ENCODE measurements at places on chromosomes 6 and 20.

DNA sequence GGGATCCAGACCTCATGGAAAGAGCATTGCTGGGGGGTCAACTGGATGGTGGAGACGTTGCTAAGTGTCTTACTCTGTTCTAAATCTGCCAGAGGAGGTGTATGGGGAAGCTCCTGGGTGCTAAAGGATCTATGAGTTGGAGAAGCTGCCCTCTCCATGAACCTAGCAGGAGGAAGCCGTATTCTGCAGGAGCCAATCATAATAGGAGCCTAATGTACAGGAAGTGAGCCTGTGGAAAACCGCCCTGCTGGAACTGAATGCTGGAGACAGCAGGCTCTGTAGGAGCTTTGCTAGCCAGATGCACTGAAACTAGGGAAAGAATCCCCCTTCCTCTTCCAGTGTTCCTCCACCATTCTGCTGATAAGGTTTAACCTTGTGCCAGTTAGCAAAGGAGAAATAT lies 10.9 kb downstream of the CASP8AP2 start:
- H3K27me3 ChIP-seq, result no peaks in the 10 kb centered on the region
- 0 out of 2 replicates have a peak, but pooled peaks cover 2% of the 10 kb centered on the region for H3K36me3 ChIP-seq
- no peak for DNase-seq
- no peak overlapping the region for H3K27ac ChIP-seq

DNA sequence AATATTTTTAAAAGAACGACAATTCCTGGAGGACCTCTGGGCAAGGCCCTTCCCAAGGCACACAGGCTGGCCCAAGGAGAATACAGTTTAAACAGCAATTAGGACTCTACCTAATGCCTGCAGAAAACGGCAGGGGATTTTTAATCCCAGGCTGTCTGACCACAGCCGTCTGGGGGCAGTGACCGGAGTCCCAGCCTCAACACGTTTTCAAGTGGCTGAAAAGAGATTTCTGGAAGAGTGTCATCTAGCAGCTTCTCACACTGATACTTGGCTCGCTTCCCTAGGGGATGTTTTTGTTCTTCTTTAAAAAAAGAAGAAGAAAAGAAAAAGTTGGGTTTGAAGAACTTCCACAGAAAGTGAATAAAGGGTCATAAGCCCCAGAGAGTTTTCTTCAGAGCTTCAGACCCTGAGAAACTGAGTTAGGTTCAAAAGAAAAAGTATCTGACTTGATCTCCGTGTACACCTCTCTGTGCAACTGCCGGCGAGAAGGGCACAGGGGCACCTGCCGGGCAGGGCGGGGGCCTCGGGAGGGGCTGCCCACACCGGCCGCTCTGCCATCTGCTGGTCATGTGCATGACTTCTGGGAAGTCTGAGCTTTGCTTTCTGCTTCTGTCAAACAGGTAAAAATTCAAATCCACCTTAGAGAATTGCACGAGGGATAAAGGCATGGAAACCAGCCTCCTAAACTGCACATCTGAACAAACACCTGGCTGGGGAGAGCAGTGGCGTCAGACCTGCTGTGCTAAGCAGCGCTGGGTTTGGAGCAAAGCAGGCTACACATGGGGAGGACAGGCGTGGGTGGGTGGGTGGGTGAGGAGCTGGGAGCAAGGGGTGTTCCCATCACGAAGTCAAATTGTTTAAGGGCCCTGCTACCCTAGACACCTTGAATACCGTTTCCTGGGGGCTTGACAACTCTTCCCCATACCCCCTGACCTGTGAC lies 33.0 kb downstream of the RRBP1 start:
- H3K27me3 ChIP-seq, result no peaks in the 10 kb centered on the region
- H3K27ac ChIP-seq, result no peak overlapping the region
- H3K4me1 ChIP-seq, result no peaks in the 10 kb centered on the region
- no peak overlapping the region for H3K4me3 ChIP-seq

DNA sequence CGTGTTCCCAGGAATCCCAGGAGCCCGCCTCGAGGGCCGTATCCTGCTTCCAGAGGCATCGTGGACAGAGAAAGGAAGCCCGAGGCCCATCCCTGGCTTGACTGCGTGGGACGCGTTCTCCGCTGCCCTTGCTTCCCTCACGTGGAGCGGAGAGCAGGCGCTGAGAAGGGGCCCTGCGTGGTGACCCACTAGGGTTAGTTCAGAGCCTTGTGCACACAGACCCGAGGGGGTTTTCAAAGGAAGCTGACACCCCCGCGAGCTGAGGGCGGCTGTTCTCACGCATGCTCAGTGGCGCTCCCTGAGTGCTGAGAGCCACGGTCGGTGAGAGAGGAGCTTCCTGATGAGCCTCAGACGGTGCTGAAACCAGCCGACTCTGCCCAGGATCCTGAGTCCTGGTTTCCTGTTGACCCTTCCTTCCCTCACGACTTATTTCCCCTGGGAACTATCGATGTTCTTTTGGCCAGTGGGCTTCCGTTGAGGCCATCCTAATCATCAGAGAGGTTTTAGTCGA lies 28.9 kb upstream of the CCR6 start:
- DNase-seq, result no peak
- H3K36me3 ChIP-seq, result no peaks in the 10 kb centered on the region
- no peak overlapping the region for H3K4me3 ChIP-seq
- no peak overlapping the region for H3K27ac ChIP-seq
- no peaks in the 10 kb centered on the region for H3K4me1 ChIP-seq

DNA sequence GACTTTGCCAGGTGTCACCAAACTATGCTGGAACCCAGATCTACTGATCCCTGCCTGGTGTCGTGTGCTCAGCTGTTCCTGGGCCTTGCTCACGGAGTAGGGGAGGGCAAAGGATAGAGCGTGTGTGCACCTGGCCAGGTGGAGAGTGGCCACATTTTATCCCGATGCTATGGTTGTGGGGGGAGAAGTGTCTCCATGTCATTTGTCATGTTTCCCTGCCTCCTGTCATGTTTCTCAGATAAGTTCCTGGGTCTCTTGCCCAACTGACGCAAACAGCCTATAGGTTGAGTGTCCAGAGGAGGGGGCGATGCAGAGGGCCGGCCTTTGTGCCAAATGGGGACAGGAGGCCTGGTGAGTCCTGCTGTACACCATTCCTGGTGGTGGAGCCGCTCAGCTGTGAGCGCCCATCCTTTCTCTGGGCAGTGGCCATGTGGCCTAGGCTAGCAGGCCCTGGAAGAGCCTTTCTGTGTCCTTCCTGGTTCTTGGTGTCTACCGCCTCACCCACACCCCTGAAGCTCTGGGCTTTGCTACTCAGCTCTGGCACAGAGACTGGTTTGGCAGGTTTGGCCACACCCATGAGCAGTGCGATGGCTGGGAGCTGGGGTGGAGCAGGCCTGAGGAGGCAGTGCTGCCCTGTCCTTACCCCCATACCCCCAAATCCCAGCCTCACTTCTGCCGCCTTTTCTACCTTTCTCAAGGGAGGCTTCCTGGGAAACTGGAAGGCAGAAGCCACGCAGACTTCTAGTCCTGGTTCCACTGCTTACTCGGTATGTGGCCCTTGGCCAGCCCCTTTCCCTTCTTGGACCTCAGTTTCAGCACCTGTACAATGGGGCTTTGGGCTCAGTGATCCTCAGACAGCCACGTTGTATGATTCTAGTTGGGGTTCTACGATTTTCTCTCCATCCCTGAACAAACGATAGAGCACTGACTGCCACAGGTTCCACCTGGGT lies 32.3 kb upstream of the EPB41L1 start:
- peak; percentile 74 for DNase-seq
- H3K4me3 ChIP-seq, result 0 out of 2 replicates have a peak overlapping the region, but pooled peaks have one; percentile 5
- H3K36me3 ChIP-seq, result no peaks in the 10 kb centered on the region
- H3K27ac ChIP-seq, result peak overlapping the region; percentile 77
- peaks cover 43% of the 10 kb centered on the region for H3K4me1 ChIP-seq
- no peaks in the 10 kb centered on the region for H3K27me3 ChIP-seq

GRCh38 chr6:48818052-48818412 lies 645.0 kb downstream of the MMUT start:
- no peaks in the 10 kb centered on the region for H3K4me1 ChIP-seq
- no peak overlapping the region for H3K4me3 ChIP-seq
- no peaks in the 10 kb centered on the region for H3K36me3 ChIP-seq
- H3K27ac ChIP-seq, result no peak overlapping the region
- no peak for DNase-seq

DNA sequence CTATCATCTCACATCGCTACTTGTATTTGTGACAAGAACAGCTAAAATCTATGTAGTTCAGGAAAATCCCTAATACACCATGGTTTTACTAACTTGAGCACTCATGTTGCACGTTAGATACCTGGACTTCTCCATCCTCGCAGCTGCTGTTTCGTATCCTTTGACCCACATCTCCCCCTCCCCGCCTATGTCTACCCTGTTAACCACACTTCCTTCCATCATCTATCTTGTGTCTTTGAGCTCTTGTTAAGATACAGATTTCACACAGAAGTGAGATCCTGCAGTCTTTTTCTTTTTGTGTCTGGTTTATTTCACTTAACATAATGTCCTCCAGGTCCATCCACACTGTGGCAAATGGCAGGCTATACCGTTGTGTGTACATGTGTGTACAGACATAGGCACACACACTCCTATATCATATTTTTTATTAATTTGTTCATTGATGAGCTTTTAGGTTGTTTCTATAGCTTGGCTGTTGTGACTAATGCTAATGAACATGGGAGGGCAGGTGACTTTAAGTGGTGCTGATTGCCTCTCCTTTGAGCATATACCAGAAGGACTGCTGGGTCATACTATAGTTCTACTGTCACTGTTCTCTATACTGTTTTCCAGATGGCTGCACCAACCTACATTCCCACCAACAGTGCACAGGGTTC lies 117.8 kb downstream of the WDR27 start:
- no peak for DNase-seq
- no peak overlapping the region for H3K27ac ChIP-seq
- no peaks in the 10 kb centered on the region for H3K27me3 ChIP-seq
- H3K4me3 ChIP-seq, result no peak overlapping the region
- H3K36me3 ChIP-seq, result no peaks in the 10 kb centered on the region

DNA sequence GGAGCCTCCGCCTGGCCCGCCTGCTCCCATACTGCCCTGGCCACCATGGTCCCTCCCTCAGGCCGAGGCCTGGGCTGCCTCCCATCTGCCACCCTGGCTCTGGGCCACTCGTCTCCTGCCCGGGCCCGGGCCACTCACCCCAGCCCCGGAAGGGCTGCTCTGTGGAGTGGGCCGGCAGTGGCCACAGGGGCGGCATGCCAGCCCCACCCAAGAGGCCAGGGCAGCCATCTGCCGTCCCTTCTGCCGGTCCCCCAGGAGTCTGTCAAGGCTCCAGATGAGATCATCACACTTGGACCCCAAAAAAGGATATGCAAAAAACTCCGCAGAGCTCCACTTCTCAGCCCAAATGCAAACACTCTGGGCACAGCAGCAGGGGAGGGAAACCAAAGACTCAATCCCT lies 23.8 kb upstream of the TLDC2 start:
- DNase-seq, result no peak
- no peak overlapping the region for H3K27ac ChIP-seq

DNA sequence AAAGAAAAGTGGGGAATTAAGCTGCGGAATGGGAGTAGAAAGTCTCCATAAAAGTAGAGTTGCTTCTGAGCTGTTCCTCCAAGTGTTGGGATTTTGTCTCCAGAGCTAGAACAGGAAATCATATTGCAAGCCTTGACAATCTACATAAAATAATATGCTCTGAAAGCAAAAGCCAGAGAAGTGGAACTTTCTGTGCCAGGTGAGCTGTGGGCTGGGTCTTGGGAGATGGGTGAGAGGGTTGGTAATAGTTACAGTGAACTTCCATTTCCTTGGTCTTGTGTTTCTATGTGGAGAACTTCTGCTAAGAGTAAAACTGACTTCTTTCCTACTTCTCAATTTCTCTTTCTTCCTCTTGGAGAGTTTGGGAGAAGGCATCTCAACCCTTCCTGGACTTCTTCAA lies 6.3 kb upstream of the HMGN4 start:
- DNase-seq, result no peak
- H3K27me3 ChIP-seq, result no peaks in the 10 kb centered on the region
- no peaks in the 10 kb centered on the region for H3K36me3 ChIP-seq

DNA sequence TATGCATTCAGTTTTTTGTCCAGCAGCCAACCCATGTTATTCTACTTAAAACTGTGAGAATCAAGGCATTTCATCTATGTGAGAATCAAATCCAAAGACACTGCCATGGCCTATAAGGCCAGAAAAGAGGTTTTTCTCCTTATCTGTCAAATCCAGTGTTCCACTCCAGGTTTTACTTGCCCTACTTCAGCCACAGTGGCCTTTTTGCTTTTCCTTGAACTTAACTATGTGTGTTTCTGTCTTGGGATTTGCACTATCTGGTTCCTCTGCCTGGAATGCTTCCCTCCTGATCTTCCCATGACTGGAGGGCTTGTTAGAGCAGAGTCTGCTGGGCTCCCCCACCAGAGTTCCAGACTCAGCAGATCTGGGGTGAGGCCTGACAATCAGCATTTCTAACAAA lies 113.1 kb upstream of the DOK5 start:
- H3K27me3 ChIP-seq, result peaks cover 17% of the 10 kb centered on the region
- H3K27ac ChIP-seq, result no peak overlapping the region
- no peak for DNase-seq
- no peaks in the 10 kb centered on the region for H3K4me1 ChIP-seq
- H3K4me3 ChIP-seq, result no peak overlapping the region
- no peaks in the 10 kb centered on the region for H3K36me3 ChIP-seq

- no peaks in the 10 kb centered on the region for H3K27me3 ChIP-seq
- H3K4me1 ChIP-seq, result no peaks in the 10 kb centered on the region
- no peak overlapping the region for H3K27ac ChIP-seq
- no peak overlapping the region for H3K4me3 ChIP-seq
- no peak for DNase-seq
Measured at GRCh38 chr6:44712353-44713111, 325.0 kb downstream of the CDC5L start.

DNA sequence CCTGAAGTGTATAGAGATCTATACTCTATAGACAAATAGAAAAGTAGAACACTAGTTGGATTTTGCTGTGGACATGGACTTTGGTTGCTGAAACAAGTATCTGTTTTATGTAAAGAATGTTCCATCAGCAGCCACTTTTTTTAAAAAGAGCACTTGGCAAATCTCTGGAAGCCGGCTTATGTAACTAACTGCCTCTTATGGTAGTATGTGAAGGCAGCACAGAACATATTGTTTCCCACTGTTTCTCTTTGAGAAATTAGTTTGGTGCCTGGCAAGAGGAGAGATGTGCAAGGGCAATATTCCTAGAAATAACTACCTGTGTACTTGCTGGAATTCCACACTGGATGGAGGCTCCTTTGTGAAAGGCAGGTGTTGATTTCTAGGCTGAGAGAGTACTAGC lies 242.3 kb upstream of the PREP start:
- no peaks in the 10 kb centered on the region for H3K27me3 ChIP-seq
- no peaks in the 10 kb centered on the region for H3K36me3 ChIP-seq
- no peak for DNase-seq
- no peaks in the 10 kb centered on the region for H3K4me1 ChIP-seq
- H3K27ac ChIP-seq, result no peak overlapping the region

- no peaks in the 10 kb centered on the region for H3K4me1 ChIP-seq
- no peak overlapping the region for H3K4me3 ChIP-seq
Measured at GRCh38 chr6:109738255-109738654, 47.2 kb downstream of the FIG4 start.

GRCh38 chr20:37977338-37977737 lies 55.9 kb downstream of the TTI1 start:
- no peak for DNase-seq
- H3K27me3 ChIP-seq, result no peaks in the 10 kb centered on the region
- no peak overlapping the region for H3K27ac ChIP-seq
- no peaks in the 10 kb centered on the region for H3K36me3 ChIP-seq
- H3K4me1 ChIP-seq, result no peaks in the 10 kb centered on the region
- H3K4me3 ChIP-seq, result no peak overlapping the region

GRCh38 chr20:45051204-45052060 lies 49.5 kb downstream of the KCNS1 start:
- H3K36me3 ChIP-seq, result no peaks in the 10 kb centered on the region
- DNase-seq, result no peak
- no peaks in the 10 kb centered on the region for H3K27me3 ChIP-seq
- H3K4me1 ChIP-seq, result no peaks in the 10 kb centered on the region
- no peak overlapping the region for H3K4me3 ChIP-seq

GRCh38 chr20:37777988-37778659 lies 84.3 kb downstream of the CTNNBL1 start:
- H3K27me3 ChIP-seq, result no peaks in the 10 kb centered on the region
- no peaks in the 10 kb centered on the region for H3K4me1 ChIP-seq
- peaks cover 4% of the 10 kb centered on the region for H3K36me3 ChIP-seq
- DNase-seq, result no peak
- H3K4me3 ChIP-seq, result no peak overlapping the region

Measured in HCT116 (cell line).